NCI-H2171 (cell line): ENCODE measurements at places on chromosomes 1 and 21.

DNA sequence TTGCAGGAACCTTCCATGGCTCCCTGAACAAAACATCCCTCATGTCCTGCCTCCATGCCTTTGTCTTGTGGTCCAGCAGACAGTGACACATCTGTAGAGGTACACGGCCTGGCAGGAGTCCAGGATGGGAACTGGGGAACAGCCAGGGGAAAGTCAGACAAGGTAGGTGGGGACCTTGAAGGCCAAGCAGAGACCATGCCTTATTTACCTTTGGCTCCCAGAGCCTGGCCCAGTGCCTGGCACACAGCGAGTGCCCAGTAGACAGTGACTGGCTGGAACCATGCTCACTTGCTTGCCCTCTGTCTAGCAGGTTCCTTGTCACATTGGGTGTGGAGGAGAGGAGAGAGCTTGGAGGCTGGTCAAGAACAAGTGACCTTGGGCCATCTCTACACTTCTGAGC, 81.0 kb downstream of the BCAR3 start:
- DNase-seq = no peak

DNA sequence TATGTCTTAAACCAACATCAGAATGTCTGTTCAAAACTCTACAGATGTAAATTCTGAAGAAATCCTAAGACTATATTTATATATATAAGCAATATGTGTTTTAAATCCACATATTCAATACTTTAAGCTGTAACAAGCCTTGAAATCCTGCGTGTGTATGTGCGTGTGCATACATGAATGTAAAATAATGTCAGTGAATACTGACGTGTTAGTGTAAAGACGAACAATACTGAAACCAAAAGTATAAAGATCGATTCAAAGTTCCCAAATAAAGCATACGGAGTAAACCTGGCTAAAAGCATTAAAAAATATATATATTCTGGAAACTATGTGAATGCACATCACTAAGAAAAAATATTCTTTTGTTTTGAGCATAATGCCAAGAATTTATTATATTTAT, 668.6 kb upstream of the NCAM2 start:
- no peak for DNase-seq

- DNase-seq = no peak
Observed at GRCh38 chr1:15493869-15494390, 18.0 kb downstream of the CELA2B start.

- DNase-seq = no peak
Observed at GRCh38 chr1:220325306-220325995, 53.2 kb upstream of the RAB3GAP2 start.

- DNase-seq = no peak
Observed at GRCh38 chr1:32250893-32251716, at the start of gene LCK. Gene LCK (plus strand): TSS chr1:32251265. CDS start chr1:32274330, 23,065 bp downstream.

DNA sequence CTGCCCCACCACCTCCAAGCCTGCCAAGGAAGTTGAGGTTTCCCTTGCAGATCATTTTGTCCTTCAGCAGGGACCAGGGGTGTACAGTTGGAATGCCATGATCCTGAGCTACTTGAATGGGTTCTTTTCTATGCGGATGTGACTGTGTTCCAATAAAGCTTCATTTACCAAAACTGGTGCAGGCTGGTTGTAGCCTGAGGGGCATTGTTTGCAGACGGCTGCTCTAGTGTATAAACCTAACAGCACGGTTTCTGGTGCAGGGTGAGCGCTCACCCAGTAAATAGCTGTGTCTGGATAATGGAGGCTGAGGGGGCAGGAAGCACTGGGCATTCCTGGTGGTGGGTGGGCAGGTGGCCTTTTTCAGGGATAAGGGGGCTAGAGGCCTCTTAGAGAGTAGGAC, 72.7 kb upstream of the ACTL8 start:
- DNase-seq = no peak

DNA sequence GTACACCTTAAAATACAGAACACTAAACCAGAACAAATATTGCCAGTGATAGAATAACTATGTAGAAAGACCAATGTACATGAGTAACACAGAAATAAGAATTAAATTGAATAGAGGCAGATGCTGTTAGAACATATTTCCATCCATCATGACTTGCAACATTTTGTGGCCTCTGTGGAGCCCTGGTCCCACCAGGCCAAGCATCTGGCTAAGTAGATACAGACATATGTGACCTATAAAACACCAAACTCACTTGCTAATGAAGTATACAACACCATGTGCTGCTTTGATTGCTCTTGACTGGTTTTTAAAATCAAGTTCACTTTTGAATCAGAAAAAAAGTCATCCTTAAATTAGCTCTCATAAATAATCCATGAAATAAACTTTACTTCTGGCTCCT, 20.5 kb downstream of the SLC19A2 start:
- no peak for DNase-seq
